AG04450 (cell line): ENCODE measurements at places on chromosomes 3 and 15. TPM values are rescaled to one million over a fixed set of nuclear protein-coding genes. Genes with fewer than 3 reads are reported as not detected.

GRCh38 chr3:42013691-42014457 is 52.0 kb upstream of the ULK4 start:
- DNase-seq = no peak

- no peak for DNase-seq
Measured at GRCh38 chr3:120424976-120425570, 25.7 kb downstream of the FSTL1 start.

GRCh38 chr3:39641274-39641673 is 168.1 kb upstream of the MYRIP start:
- DNase-seq = no peak

- DNase-seq = no peak
Measured at GRCh38 chr15:27595211-27595610, 503.9 kb downstream of the OCA2 start.

- DNase-seq = peak; percentile 84
Measured at GRCh38 chr15:49082960-49083359, 36.7 kb upstream of the SECISBP2L start.

- no peak for DNase-seq
Measured at GRCh38 chr15:63856711-63857460, 23.1 kb upstream of the HERC1 start.

GRCh38 chr15:31243895-31244294 is 82.7 kb upstream of the KLF13 start:
- DNase-seq = no peak

DNA sequence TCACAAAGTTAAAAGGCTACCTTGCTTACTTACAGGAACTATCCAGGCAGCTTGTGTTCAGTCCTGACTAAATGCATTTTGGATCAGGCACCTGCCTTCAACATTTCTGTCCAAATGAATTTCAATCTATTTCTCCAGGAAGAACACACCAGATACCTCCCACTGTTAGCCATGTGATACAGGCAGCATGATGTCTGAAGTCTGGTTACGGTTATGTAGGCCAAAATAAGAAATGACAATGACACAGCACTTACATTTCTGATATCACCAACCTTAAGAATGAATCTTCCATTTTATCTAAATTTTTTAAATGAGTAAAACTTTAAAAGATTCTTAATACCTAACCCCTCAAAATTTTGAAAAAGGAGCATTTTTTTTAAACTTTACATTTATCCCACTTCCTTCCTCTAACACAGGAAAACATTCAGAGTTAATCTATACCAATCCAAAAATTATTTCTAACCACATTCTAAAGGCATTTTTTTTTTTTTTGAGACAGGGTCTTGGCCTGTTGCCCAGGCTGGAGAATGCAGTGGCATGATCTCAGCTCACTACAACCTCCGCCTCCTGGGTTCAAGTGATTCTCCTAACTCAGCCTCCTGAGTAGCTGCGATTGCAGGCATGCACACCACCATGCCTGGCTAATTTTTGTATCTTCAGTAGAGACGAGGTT is at the start of gene MAP4:
TSS of gene MAP4 (minus strand) at position 116 of the 673 bp plus-strand sequence. CDS start 17,556 bp downstream, outside the sequence.
- DNase-seq = no peak

GRCh38 chr3:64278625-64279024 is 53.4 kb upstream of the PRICKLE2 start:
- DNase-seq = no peak

Gene GOLGA8F
- not detected in 2 replicates for polyA plus RNA-seq

Gene MYEF2
- polyA plus RNA-seq = 7.1 and 9.4 TPM in 2 replicates

Gene C3orf20
- polyA plus RNA-seq = not detected in 2 replicates

Gene SAMMSON
- not detected in 2 replicates for polyA plus RNA-seq
